ENCODE measurements at places on chromosomes 12 and 14.

DNA sequence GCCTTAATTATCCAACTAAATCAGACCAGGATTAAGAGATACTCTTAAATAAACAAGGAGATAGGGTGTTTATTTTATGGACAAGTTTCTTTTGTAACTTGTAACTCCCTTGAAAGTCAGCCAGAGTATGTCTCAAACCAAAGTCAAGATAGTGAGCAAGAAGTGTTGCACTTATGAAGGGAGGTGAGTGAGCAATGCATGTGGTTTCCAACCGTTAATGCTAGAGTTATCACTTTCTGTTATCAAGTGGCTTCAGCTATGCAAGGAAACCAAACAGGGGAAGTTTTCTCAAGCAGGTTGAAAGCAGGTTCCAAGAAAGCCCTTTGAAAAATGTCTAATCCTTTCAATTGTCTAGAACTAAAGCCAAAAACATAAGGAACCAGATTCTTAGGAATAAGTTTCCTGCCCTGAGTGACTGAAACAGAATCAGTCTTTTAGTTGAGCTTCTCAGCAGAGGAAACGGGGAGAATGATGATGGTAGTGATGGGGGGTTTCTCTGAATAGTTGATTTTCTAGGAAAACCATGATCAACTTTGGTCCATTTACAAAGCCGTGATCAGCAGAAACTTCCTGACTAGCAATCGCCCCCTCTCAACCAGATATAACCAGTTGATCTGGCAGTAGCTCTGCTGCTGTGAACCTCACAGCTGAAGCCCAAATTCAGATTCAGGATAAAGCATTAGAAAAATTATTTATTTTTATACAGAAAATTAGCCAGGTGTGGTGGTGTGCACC lies 128.4 kb downstream of the DAD1 start:
- no peak for DNase-seq

DNA sequence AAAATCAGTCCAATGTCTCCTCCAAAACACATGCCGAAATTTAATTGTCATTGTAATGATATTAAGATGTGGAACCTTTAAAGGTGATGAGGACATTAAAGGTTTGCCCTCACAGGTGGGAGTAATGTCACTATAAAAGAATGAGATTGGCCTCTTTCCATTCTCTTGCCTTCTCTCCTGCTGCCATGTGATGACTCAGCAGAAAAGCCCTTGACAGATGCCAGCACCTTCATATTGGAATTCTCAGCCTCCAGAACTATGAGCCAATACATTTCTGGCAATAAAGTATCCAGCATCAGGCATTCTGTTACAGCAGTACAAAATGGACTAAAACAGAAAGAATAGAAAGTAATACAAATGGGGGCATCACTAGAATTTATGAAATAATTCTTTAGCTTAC lies 609.7 kb downstream of the SLC16A7 start:
- DNase-seq: no peak

DNA sequence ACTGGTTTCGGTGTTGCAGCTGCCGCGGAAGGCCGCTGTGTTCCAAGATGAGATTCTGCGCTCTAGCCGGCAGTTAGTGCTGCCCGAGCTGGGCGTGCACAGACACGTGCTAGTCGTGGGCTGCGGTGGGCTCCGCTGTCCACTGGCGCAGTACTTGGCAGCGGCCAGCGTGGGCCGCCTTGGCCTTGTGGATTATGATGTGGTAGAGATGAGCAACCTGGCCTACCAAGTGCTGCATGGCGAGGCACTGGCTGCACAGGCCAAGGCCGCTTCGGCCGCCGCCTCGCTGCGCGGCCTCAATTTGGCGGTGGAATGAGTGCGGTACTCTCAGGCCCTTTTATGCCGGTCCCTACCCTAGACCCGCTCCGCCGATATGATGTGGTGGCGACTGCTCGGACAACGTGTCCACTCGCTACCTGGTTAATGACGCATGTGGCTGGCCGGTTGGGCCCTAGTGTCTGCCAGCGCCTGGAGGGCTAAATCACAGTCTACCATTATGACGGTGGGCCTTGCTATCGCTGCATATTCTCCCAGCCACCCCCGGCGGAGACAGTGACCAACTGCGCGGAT lies 102.2 kb downstream of the SNAPC1 start:
- DNase-seq: no peak

DNA sequence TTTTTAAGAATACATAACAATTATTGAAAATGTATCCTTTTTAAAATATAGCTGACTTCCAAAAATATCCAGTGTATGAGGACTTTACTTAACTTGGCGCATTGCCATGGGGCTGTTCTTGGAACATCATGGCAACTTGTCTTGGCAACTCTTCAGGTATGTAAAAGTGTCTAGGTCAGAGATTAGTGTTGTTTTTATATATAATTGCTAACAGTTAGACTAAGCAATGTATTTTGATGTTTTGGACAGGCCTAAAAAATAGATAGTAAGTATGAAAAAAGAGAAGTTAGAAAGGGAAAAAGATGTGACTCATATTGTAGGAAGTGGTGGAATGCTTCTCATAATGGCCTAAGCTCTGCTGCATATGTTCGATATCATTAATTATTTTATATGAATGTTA lies 70.9 kb downstream of the MON2 start:
- DNase-seq: no peak

Measured in left forelimb (tissue), 1 donor.